Fibroblast of mammary gland (primary cell): ENCODE measurements at places on chromosomes 7 and 10.

GRCh38 chr10:5509236-5509635, 9.9 kb upstream of the CALML5 start:
- no peak for DNase-seq

- peak; percentile 64 for DNase-seq
Measured at GRCh38 chr10:117360994-117361667, 14.1 kb downstream of the PDZD8 start.

DNA sequence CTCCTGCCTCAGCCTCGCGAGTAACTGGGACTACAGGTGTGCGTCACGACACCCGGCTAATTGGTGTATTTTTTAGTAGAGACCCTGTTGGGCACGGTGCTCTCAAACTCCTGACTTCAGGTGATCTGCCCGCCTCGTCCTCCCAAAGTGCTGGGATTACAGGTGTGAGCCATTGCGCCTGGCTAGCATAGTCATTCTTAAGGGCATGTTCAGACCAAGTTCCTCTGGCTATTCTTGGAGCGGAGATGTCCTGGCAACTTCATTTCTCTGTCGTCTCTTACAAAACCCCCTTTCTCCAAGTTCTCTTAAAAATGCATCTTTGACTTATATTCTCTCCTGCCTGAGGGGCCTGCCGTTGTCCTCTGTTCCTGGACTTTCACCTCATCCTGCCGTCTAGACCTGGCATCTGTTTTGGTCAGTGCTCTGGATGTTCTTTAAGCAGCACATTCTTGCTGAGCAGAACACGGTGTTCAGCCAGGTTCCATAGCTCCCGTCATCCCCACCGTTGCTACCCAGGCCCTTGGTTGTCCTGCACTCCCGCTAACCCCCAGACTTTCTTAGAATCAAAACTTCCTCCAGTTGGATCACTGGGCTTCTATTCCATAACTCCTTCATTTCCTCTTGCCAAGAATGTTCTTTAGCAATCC, 509.9 kb upstream of the GALNT17 start:
- no peak for DNase-seq

DNA sequence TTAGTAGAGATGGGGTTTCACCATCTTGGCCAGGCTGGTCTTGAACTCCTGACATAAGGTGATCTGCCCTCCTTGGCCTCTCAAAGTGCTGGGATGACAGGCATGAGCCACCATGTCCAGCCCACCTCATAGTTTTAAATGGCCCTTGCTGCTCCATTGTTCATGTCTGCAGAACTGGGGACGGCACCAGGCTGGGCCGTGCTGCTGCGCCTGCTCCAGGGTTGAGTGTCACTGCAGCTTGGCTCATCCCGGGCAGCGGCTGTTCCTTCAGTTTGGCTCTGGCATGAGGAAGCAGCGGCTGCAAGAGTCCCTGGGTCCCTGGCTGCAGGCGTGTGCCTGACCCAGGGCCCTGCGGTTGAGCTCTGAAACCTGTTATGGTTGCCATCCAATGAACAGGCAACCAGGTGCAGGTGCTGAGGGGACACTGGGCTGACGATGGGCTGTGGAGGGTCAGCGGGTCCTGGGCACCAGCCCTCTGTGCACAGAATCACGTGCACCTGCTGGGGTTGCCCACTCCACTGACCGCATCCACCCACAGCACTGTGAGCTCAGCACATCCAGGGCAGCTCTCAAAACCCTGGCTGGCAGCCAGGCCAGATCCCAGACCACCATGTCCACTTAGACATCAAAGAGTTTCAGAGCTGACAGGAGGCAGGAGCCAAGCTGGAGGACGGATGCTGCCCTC, 70.2 kb upstream of the PPP2R2D start:
- no peak for DNase-seq

DNA sequence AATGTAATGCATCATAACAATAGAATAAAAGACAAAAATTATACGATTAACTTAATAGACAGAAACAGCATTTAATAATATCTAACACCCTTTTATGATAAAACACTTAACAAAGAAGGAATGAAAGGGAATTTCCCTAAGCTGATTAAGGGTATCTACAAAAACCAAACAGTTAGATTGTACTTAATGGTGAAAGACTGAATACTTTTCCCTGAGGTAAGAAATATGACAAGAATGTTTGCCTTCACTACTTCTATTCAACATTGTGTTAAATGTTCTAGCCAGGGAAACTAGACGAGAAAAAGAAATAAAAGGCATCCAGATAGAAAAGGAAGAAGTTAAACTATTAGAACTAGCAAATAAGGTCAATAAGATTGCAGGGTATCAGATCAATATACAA, 276.9 kb downstream of the BAMBI start:
- no peak for DNase-seq

GRCh38 chr10:25901199-25901598, 32.8 kb upstream of the MYO3A start:
- DNase-seq, result no peak

- no peak for DNase-seq
Measured at GRCh38 chr10:7243873-7244272, 167.0 kb downstream of the SFMBT2 start.

- DNase-seq, result no peak
Measured at GRCh38 chr10:13809427-13809826, 222.7 kb downstream of the PRPF18 start.

GRCh38 chr10:49610114-49610457, at the start of gene SLC18A3:
Gene SLC18A3 (plus strand): TSS chr10:49610310. CDS start chr10:49610741, 431 bp downstream.
- no peak for DNase-seq

GRCh38 chr7:96663871-96664445, 45.7 kb downstream of the SEM1 start:
- DNase-seq, result no peak

DNA sequence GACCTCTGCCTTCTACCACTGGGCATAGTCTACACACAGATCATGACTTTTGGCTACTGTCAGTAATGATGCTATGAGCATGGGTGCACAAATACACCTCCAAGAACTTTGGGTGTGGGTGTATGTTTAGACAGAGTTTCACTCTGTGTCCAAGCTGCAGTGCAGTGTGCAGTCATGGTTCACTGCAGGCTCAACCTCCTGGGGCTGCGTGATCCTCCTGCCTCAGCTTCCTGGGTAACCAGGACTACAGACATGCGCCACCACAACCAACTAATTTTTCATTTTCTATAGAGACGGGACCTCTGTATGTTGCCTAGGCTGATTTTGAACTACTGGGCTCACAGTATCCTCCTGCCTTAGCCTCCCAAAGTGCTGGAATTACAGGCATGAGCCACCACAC, 194.4 kb downstream of the NSUN6 start:
- DNase-seq, result no peak

- no peak for DNase-seq
Measured at GRCh38 chr10:4749271-4749574, 76.8 kb upstream of the AKR1E2 start.

- DNase-seq, result peak; percentile 38
Measured at GRCh38 chr7:99094401-99094800, 49.5 kb downstream of the SMURF1 start.

- DNase-seq, result peak; percentile 99
Measured at GRCh38 chr7:1567049-1567771, 2.6 kb downstream of the PSMG3 start.

DNA sequence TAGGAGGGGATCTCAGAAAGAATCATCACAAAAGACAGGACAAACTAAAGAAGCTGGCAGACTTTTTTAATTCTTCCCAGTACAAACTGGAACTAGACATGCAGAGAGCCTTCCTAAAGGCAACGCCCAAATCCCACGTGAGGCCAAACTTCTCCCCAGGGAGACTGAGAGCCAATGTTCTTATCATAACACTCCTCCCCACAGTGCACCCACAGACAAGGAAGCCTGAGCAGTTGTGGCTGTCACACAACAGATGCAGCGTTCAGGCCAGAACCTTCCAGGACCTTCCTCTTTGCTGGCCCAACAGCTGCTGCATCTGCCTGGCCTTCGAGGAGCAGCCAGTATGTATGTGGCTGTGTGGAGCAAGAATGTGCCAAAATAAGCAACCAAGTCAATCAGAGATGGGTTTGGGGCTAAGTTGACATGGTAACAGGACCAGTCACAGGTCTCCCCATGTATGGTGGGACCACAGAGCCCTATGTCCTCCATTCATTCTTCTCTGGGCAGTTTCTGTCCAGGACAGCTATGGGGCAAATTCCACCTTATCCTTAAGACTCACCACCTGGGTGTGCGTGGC, 34.9 kb downstream of the SRPK2 start:
- DNase-seq, result peak; percentile 64

DNA sequence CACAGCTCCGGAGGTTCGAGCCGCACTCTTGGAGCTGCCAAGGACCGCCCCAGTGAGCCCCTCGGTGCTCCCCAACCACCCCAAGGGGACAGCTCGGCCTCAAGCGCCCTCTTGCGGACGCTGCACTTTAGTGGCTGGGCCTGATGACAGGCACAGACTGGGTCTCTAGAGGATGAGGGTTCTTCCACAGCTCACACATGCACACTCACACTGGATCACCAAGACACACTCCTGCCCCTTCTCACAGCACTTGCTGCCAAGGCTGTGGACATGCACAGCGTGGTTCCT, 2.1 kb downstream of the RET start:
- no peak for DNase-seq

DNA sequence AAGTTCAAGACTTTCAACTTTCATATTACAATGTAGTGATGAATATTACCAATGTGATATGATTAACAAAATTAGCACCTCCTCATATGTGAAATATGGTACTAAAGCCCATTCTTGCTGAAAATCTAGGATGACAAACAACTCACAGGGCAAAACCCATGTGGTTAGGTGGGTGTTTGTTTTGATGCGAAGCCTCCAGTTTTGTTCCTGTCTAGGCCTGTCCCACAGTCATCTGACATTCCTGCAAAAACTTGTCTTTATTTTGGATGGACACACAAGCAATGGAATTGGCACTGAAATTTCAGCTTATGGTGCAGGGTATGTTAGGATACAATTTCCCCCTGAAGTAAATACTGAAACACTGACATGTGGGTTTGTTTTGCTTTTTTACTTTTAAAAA, 95.3 kb downstream of the PARD3 start:
- no peak for DNase-seq

GRCh38 chr10:33817605-33818004, 483.1 kb upstream of the NRP1 start:
- DNase-seq, result no peak

GRCh38 chr10:29420744-29421143, 131.9 kb downstream of the LYZL1 start:
- DNase-seq, result no peak

- DNase-seq, result peak; percentile 7
Measured at GRCh38 chr10:115432188-115432819, 339.1 kb downstream of the ATRNL1 start.

GRCh38 chr7:158963771-158964241, 107.4 kb downstream of the DYNC2I1 start:
- no peak for DNase-seq

GRCh38 chr7:33422825-33423645, 293.7 kb downstream of the BBS9 start:
- DNase-seq, result no peak

- no peak for DNase-seq
Measured at GRCh38 chr10:49508249-49508648, 30.7 kb downstream of the ERCC6 start.

- DNase-seq, result no peak
Measured at GRCh38 chr10:133121479-133121878, 33.8 kb downstream of the ADGRA1 start.

DNA sequence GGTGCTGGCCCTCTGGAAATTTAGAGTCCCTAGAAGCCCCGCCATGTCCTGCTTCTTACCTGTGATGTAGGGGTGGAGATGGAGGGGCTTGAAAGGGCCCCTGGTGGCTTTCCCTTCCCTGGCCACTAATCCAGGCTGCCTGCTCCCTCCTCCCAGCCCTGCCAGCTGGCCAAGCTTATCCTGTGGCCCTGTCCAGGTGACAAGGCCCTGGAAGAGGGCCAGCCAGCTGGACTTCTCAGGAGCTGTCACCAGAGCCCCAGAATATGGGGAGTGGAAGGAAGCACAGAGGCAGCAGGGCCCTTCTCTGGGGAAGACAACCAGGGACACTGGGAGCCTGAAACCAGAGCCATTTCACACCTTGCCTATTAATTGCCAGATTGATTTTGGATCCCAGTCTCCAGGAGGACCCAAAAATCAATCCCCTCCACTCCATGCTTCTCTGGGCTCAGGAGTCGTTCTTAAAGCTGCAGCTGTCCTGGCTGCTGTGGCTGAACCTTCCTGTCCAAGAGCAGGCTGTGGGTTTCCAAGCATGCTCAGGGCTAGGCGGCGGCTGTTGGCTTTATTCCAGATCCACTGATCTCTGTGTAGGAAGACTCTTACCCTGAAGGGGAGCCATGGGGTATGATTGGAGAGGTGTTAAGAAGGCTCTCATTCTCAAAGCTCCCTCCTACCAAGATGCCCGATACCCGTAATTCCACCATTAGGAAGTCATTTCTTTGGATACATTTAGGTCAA, 52.6 kb upstream of the PCBD1 start:
- DNase-seq, result peak; percentile 7

GRCh38 chr10:131173484-131174210, 137.9 kb downstream of the TCERG1L start:
- no peak for DNase-seq

GRCh38 chr7:131122394-131122793, 205.3 kb upstream of the MKLN1 start:
- no peak for DNase-seq

- DNase-seq, result no peak
Measured at GRCh38 chr10:103748020-103748419, 107.4 kb downstream of the SH3PXD2A start.

GRCh38 chr10:10160821-10161312, 856.8 kb upstream of the CELF2 start:
- DNase-seq, result no peak

GRCh38 chr10:107002068-107002467, 162.4 kb downstream of the SORCS1 start:
- DNase-seq, result no peak

- DNase-seq, result no peak
Measured at GRCh38 chr7:114957444-114957843, 35.5 kb downstream of the MDFIC start.

GRCh38 chr7:27616914-27617548, 45.7 kb downstream of the HIBADH start:
- peak; percentile 17 for DNase-seq

- DNase-seq, result no peak
Measured at GRCh38 chr10:5542100-5542499, 17.3 kb downstream of the CALML3 start.

DNA sequence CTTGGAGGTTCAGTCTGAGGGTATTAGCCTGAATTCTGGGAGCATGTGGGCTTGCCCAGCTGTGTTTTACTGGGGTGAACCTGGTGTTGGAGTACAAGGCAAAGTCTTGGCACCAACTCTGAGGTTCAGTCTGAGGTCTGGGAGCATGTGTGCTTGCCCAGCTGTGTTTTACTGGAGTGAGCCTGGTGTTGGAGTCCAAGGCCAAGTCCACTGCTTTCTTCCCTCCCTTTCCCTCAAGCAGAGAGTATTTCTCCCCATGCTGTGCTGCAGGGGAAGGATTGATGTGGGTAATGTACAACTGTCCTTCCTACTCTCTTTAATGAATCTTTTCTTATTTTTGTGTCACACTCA, 236.1 kb downstream of the NXPH1 start:
- DNase-seq, result no peak

DNA sequence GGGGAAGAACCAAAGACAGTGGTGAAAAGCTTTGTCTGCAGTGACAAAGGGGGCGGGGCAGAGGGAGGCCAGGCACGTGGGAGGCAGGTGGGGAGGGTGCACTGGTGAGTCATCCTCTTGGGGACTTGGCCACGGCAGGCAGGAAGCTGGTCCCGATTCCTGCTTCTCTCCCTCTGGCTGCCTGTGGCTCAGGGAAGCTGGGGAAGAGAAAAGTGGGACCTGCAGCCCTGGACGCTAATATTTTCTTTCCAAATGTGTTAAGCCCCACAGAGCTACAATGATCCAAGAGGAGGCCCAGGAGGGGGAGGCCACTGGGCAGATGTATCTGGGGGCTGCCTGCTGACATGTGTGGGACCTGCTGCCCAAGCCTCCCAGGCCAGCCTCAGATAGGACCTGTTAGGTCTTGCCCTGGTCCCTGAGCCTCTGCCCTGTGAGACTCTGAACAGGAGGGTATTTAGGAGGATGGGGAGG, 231.8 kb downstream of the KCNMA1 start:
- DNase-seq, result peak; percentile 83
